ENCODE measurements at places on chromosomes 2 and 18.

DNA sequence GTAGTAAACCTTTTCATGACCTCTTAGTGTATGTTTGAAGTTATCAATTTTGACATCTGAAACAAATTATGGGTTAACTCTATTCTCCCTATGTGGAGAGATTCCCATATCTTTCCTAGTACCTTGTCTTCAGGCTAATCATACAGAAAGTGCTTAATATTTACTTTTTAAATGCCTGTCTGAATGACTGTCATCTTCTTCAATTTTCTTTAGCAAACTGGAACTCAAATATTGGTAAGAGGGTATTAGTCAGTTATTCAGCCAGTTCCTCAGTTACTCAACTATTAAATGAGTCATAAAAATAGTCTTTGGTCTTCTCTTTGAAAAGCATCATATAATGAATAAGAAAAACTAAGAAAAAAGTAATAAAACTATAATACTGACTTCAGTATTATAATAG lies 1038.0 kb upstream of the PIK3C3 start:
- DNase-seq: no peak

- no peak for DNase-seq
Observed at GRCh38 chr2:60926741-60927552, 45.6 kb downstream of the REL start.

- DNase-seq: no peak
Observed at GRCh38 chr2:15182275-15182674, 378.9 kb downstream of the NBAS start.

DNA sequence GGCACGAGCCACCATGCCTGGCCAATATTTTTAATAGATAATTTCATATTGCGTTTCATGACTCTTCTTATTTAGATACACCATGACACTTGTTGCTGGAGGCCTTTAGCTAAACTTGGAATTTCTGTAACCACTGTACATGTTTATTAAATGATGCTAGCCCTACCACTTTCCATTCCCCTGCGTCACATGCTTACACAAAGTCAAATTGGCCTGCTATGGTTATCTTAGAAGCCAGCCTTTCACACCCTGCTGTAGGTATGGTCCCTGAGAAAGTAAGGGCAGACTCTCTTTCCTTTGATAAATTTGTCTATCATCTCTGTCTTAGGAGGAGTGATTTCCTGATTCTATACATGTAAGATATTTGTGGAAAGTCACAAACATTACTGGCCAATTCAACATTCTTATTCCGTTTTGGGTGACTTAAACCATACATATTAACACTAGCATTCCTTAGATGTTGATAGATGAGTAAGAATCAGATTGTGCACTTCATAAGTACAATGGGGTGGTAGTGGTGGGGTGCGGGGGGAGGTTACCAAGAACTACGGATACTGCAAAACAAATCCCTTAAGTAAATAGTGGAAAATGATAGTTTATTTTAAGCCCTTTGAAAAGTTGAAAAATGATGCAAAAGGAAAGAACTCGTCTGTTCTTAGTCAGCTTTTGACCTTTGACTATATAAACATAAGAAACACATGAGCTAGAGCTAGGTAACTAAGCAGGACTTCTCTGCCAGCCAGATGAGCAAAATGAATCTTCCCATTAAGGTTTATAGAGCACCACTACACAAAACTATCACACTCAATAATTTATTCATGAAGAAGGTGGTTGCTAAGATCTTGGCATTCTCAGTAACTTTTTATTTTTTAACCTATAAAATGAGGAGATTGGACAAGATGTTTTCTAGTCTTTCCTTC lies 7.9 kb upstream of the NDUFV2 start:
- no peak for DNase-seq

DNA sequence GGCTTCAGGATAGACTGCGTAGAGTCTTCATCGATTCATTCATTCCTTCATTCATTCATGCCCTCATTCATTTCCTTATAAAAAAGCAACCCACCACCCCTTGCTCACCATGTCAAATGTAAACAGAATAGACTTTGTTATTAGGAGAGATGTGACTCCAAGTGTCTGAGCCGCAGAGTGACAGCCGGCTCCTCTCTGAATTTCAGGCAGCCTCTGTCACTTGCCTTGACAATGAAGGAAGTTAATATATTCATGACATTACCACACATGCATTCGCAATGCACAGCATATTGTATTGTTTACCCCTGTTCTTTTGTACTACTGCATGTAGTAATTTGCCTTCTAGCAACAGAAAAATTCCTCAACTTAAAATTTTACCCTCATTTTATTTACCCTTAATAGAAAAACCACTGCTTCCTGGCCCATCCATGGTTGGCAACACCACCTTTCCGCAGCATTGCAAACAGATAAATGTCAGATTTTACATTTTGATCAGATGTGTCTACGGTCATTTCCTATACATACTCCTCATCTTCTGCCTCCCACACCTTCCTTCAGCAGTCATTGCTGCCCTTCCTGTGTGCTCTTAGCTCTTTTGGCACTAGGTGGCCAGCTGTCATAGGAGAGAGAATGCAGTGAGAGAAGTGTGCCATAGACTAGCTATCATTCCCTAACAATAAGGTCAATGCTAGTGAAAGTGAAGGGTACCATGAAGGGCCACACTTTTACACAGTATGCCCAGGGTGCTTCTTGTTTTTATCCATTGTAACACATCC lies 1090.8 kb downstream of the BCL11A start:
- DNase-seq: no peak

- DNase-seq: no peak
Observed at GRCh38 chr18:48022531-48023329, 92.3 kb upstream of the SMAD2 start.

- DNase-seq: no peak
Observed at GRCh38 chr2:33215299-33215698, 261.1 kb upstream of the RASGRP3 start.
